Putamen (tissue), 1 donor: ENCODE measurements at places on chromosomes 3 and 15.

- DNase-seq, result no peak
Measured at GRCh38 chr3:72798552-72799195, 49.6 kb downstream of the SHQ1 start.

DNA sequence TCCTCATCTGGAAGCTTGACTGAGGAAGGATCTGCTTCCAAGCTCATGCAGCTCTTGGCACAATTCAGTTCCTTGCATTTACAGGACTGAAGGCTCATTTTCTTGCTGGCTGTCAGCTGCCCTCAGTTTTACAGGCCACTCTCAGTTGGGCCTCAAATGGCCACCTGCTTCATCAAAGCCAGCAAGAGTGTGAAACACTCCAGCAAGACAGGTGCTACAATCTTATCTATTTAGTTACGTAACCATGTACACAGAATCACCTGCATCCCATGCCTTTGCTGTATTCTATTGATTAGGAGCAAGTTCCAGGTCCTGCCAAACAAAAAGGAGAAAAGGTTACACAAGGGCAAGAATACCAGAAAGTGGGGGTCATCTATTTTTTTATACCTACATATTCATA lies 40.8 kb downstream of the RHCG start:
- no peak for DNase-seq

- no peak for DNase-seq
Measured at GRCh38 chr15:80167936-80168335, 15.1 kb downstream of the FAH start.

DNA sequence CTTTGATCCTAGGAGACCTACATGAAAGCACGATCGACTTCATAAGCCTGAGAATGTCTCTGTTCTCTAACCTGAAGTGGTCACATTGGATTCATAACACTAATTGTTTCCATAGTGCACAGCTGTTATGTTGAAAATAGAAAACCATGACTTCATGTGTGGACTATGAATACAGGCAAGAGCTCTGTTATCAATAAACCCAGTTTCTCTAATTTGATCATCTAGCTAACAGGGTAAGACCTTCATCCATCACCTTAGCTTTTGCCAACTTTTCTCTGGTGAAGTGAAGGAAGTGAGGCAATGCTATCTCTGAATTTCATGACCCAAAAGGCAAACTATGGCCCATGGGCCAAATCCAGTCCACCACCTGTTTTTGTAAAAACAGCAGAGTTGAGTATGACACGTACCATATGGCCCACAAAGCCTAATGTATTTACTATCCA lies 27.2 kb downstream of the ABI3BP start:
- DNase-seq, result no peak

DNA sequence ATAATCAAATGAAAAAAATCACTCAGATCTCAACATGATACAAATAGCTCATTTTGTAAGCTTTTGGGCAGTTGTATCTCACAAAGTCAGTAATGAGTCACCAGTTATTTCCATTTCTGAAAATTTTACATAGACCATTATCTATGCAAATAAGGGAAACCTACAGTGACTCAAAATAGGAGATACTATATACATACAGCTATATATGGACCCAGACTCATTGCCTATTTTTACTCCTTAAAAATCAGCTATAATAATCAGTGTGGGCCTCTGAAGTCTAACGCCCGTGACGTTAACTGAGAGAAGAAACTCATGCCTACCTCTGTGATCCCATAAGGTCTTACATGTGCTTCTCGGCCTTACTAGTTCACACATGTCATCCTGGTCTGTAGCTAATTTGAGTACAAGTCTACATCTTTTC lies 31.6 kb downstream of the LRIG1 start:
- DNase-seq, result no peak

- no peak for DNase-seq
Measured at GRCh38 chr15:34663101-34663500, 79.7 kb upstream of the GOLGA8B start.

DNA sequence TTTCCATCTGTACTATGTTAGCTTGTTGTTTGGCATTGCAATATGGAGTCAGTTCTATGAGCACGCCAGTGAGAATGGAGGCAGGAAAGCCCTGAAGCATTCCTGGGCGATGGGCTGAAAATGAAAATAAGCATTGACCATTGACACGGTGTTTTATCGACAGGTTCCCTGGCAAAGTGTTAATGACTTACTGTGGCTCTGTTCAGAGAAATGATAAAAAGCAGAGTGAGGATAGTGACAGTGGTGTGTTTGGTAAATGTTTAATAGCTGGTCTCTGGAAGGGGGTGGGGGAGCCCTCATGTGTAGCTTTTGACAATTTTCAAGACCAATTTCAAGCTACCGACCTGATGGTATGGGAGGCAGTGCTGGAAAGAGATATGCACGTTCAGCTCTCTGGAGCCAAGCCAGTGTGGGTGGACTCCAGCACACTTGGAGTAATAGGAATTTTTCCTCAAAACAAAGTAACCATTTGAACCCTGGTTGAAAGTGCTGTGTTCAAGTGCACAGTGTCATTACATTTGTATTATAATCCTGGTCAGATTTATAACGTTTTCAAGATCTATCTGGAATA lies 341.7 kb upstream of the ROBO2 start:
- DNase-seq, result no peak

GRCh38 chr15:62750471-62750870 lies 292.1 kb upstream of the TPM1 start:
- DNase-seq, result no peak

GRCh38 chr3:14606669-14607339 lies 44.8 kb upstream of the CCDC174 start:
- DNase-seq, result no peak
